Islet precursor cell (in vitro differentiated cells): ENCODE measurements at places on chromosomes 6 and 20.

- no peak for DNase-seq
Measured at GRCh38 chr6:160217073-160217472, 41.5 kb downstream of the SLC22A2 start.

- DNase-seq: no peak
Measured at GRCh38 chr6:100229512-100229911, 235.2 kb downstream of the SIM1 start.

- no peak for DNase-seq
Measured at GRCh38 chr6:16752206-16752866, 8.9 kb downstream of the ATXN1 start.

- peak; percentile 63 for DNase-seq
Measured at GRCh38 chr20:10060226-10060625, 25.4 kb downstream of the ANKEF1 start.

DNA sequence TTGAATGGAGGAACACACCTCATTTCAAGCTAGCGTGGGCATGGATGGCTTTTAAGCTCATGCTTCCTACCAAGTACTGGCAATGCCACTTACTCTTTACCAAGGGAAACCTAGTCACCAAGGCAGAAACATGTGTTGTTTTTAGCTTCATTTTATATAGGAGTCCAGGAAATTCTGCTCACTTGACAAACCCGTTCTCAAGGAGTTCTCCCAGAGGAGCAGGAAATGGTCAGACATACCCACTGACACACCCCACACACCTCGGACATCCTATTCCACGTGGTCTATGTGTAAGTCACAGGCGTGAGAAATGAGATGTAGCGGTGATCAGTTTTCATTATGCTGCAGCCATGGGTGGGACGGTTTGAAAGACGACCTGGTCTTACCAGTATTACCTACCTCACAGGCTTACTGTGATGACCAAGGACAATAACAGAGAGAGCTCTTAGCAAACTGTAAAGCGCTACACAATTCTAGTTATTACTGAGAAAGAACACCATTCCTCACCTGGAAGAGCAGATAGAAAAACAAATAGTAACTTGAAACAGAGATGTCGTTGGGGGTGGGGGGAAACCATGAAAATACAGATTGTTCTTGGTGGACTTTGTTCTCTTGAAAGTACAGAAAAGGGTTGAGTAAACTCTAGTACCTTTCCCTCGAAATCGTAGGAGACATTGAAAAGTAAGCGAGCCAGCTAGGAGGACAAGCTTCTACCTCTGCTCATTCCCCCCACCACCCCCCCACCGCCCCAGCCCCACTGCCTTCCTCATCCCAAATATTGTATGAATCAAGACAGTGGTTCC is 1.7 kb downstream of the CNKSR3 start:
- no peak for DNase-seq

GRCh38 chr20:36591281-36591680 is 14.3 kb upstream of the RAB5IF start:
- DNase-seq: no peak

GRCh38 chr20:46937157-46937523 is 42.5 kb downstream of the EYA2 start:
- no peak for DNase-seq

GRCh38 chr6:100617633-100618350 is 153.1 kb upstream of the SIM1 start:
- DNase-seq: no peak

GRCh38 chr6:137512757-137513605 is 18.8 kb upstream of the OLIG3 start:
- DNase-seq: no peak

DNA sequence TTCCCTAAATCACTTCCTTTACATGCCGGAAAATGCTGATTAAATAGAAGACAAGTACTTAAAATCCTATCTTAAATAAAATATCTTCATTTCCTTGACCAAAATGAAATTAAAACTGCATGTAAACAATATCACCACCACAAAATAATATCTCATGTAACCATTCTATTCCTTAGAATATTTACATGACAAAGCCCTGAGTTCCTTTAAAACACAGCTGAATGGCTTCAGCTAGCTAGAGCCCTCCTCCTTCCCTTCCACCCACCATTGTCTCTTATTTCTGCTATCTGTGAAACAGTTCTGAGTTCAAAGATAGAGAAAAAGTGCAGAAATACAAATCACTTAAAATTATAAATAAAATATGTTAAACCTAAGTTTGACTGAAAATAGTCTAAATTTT is 103.1 kb downstream of the HIVEP2 start:
- no peak for DNase-seq

DNA sequence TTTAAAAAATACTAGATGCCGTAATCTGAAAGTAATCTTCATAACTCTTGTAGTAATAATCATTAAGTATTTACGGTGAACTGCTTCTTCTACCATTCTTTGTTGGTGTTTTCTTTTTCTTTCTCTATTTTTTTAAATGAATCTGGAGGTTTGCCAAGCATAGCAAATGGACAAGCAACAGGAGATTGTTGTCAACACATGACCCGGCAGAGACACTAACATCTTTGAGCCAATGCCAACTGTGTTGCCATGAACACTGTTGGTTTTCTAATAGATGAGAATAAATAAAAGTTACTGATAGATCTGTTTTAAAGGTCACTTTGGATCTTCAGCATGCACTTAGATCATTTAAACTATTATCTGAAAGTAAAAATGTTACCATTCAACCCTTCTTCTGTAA is 523.6 kb upstream of the EYS start:
- DNase-seq: no peak

GRCh38 chr6:142359271-142359960 is 57.6 kb downstream of the ADGRG6 start:
- no peak for DNase-seq

- no peak for DNase-seq
Measured at GRCh38 chr6:131004936-131005335, 58.1 kb downstream of the EPB41L2 start.

GRCh38 chr20:62688083-62688482 is 20.6 kb upstream of the NTSR1 start:
- DNase-seq: no peak

DNA sequence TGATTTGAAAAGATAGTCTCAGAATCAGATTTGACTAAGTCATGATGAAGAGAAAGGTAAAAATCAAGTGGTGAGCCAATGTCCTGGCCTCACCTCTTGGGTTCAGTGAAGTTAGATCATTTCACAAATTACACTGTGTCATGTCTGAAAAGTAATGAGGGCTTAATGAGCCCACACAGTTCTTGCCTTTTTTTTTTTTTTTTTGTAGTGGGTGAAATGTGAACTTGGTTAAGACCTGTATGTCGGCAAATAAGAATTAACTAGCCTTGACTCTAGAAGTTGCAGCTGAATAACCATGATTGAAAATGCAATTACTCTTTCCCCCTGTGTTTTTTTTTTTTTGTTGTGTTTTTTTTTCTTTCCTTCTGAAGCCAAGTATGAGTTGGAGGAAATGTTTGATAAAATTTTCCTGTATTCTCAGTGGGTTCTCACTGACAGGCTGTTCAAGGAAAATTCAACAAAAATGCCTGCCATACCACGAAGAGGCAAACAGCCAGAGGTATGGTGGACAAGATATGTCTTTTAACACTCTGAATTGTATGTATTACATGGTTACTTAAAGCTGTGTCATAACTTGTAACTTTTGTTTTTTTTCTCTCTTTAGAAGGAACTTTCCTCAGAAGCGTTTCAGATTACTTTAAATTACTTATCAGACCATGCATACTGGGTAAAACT is 135.2 kb upstream of the MLIP start:
- DNase-seq: no peak

- no peak for DNase-seq
Measured at GRCh38 chr20:39338469-39339376, 376.6 kb downstream of the DHX35 start.

DNA sequence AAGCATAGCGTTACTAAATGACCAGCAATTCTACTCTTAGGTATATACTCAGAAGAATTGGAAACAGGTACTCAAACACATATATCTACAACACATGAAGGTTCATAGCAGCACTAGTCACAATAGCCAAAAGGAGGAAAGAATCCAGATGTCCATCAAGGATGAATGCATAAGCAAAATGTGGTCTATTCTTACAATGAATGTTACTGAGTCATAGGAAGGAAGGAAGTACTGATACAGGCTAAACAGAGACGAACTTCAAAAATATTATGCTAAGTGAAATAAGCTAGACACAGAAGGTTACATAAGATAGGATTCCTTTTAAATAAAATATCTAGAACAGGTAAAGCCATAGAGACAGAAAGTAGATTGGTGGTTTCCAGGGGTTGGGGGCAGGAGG is 93.5 kb downstream of the MAP3K7 start:
- no peak for DNase-seq

- DNase-seq: peak; percentile 71
Measured at GRCh38 chr6:26197933-26198721, 110.9 kb downstream of the HFE start.

GRCh38 chr6:106468935-106469334 is 108.4 kb downstream of the CRYBG1 start:
- no peak for DNase-seq

DNA sequence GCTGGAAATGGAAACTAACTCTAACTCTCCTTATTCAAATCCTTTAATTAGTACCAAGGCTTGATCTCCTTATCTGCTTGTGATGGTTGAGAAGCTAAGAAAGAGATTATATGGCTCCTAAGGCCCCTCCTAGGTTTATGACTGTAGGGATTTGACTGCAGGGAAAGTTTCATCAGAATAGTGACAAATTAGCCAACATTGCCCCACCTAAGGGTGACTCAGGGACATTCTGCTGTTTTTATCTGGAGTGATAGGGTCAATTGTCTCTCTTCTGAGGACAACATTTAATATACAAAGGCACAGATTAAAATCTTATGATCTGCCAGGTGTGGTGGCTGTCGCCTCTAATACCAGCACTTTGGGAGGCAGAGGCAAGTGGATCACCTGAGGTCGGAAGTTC is 138.1 kb upstream of the MARCKS start:
- DNase-seq: no peak

GRCh38 chr20:12306107-12306506 is 388.4 kb downstream of the BTBD3 start:
- no peak for DNase-seq

DNA sequence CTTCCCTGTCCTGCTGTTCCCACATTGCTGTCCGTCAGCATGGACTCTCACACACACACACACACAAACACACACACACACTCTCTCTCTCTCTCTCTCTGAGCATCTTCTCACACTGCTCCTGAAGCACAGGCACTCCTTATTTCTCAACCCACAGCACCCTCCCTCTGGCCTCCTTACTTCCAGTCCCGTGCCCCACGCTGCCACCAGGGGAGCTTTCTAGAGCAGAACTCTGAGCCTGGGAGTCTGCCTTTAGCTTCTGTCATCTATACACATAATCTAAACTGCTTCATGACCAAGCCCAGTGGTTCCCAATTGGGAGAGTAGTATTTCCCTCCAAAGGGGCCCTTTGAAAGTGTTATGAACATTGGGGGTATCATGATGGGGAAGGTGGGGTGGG is 29.1 kb downstream of the HECA start:
- no peak for DNase-seq

DNA sequence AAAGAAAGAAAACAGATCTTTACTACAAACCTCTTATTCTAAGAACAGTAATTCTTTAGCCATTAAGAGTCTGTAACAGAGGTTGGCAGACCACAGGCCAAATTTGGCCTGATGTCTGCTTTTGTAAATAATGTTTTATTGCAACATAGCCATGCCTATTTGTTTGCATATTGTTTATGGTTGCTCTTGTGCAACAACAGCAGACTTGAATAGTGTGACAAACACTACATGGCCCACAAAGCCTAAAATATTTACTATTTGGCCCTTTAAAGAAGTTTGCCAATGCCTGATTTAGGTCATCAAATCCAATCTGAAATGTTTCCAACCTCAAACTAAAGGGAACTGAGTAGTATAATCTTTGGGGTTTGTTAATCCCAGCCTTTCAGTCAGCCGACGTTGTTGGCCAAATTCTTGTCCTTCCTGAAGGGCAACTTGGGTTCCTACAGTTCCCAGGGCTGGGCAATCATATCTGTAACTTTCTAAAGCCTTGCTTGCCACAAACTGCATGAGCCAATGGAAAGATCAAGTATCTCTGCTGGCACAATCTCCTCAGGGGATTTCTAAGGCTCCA is 33.9 kb upstream of the TBC1D20 start:
- no peak for DNase-seq

- DNase-seq: no peak
Measured at GRCh38 chr6:35049900-35050756, 91.0 kb downstream of the TCP11 start.

DNA sequence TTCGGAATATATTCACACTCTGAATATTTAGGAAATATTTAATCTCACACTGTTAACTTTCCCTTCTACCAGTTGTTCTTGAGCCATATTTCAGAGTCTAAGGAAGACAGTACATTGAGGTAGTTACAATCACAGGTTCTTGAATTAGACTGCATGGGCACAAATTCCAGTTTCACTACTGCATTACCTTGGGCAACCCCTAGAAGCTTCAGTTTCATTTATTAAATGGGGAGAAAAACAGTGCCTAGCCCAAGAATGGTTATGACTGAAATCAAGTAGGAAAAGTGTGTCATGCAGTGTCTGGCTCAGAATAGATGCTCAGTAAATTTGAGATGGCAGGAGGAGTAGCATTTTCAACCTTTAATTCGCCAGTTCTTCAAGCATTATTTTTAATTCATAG is 124.5 kb upstream of the SAMD5 start:
- DNase-seq: no peak

DNA sequence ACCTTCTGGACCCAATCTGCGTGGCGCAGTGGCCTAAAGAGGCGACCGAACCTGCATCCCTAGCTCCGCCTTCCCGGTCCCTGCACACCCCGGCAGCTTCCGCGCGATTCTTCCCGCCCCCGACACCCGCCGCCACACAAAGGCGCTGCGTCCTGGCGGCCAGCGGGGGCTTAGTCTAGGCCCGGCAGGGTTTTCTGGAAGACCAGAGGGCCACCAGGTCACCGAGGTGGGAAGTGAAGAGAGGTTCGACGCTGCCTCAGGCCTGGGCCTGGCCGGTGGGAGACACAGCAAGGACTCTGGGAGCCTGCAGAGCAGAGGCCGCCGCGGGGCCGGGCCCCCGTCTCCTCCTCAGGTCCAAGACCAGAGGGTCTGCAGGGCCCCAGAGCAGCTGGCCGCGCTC is 154.9 kb downstream of the OR2B2 start:
- DNase-seq: peak; percentile 74

DNA sequence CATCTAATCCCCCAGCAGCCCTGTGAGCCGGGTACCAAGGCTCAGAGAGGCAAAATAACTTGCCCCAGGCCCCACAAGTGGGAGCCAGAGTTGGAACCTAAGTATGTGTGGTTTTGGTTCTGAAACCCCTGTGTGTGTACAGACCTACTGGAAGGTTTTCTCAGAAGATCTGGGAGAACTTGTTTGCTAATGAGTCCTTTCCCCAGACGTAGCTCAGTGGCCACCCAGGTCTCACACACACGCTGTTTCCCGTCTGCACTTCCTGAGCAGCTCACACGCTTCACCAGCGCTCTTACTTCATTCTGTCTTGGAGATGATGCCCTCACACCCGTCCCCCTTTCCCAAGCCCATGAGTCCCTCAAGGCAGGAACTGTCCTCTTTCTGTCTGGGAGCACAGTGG is 8.2 kb downstream of the CCN5 start:
- DNase-seq: peak; percentile 69
